H1 (cell line): ENCODE measurements at places on chromosomes 16 and 17. TPM values are rescaled to one million over a fixed set of nuclear protein-coding genes. Genes with fewer than 3 reads are reported as not detected.

Gene SLC35G6
- polyA plus RNA-seq = 0.05 TPM in 1 of 2 replicates, not detected in the other

Gene CCL4L2
- polyA plus RNA-seq = not detected in 2 replicates

Gene SNF8
- polyA plus RNA-seq = 132 and 134 TPM in 2 replicates

Gene TNRC6A
- 65.0 and 67.6 TPM in 2 replicates for polyA plus RNA-seq

Gene HID1
- 25.9 and 36.3 TPM in 2 replicates for polyA plus RNA-seq

Gene CDH1
- 119 and 133 TPM in 2 replicates for polyA plus RNA-seq

Gene KCNJ18
- polyA plus RNA-seq = not detected in 2 replicates

Gene HCRT
- not detected in 2 replicates for polyA plus RNA-seq
